Immature natural killer cell (primary cell): ENCODE measurements at places on chromosomes 12 and 14.

DNA sequence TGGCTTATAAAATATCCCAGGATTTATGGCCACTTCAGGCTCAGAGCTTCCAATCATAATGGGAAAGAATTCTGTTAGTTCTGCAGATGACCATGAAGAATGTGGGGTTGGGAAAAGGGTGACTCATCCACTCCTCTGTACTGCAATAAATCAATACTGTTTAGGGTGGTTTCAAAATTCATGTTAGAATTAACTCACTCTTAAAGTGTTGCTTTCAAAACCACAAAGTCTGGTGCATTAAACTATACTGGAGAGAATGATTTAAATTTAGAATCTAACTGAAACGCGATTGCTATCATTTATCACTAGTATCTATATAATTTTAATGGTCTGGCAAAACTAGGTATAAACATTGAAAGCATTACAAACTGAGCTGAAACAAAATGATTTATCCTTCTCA is 798 bp downstream of the CCDC198 start:
- DNase-seq = no peak

DNA sequence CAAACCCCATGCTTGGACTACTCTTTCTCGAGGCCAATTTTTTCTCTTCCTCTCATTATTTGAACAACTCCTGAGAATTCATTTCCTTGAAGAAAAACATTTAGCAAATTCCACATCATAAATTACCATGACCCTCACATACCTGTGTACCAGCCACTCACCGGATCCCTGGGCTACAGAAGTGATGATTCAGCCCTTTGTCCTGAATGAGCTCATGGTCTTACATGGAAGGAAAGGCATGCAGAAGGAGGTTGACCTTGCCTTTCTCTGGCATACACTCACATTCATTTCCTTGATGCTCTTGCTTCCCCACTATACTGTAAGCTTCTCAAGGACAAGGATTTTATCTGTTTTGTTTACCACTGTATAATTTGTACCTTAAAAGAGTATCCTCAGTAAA is 191.5 kb downstream of the SLC5A8 start:
- DNase-seq = no peak

GRCh38 chr12:120453977-120454376 is 7.7 kb downstream of the GATC start:
- peak; percentile 35 for DNase-seq

DNA sequence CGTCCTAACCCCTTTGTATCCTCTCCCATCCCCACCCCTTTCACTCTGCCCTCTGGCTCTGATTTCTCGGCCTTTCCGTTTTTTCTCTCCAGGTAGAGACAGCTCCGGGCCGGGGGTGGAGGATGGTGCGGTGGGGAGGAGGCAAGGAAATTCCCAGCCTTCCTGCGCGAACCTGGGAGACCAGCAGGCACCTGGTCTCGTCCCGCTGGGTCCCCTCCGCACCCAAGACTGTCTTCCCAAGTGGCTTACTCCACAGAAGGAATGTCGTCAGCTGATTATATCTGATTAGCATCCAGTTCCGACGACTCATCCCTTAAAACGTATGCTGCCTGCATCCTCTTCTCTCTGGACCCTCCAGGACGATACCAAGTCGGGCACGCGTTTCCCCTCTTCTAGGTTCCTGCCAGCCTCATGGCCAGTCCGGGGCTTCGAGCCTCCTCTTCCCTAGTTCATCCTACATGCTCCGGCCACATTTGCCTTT is 42.2 kb upstream of the CAPRIN2 start:
- DNase-seq = no peak

GRCh38 chr14:94079891-94080620 is 946 bp downstream of the DDX24 start:
- DNase-seq = no peak

GRCh38 chr14:72516936-72517700 is 376.8 kb downstream of the DPF3 start:
- peak; percentile 62 for DNase-seq

DNA sequence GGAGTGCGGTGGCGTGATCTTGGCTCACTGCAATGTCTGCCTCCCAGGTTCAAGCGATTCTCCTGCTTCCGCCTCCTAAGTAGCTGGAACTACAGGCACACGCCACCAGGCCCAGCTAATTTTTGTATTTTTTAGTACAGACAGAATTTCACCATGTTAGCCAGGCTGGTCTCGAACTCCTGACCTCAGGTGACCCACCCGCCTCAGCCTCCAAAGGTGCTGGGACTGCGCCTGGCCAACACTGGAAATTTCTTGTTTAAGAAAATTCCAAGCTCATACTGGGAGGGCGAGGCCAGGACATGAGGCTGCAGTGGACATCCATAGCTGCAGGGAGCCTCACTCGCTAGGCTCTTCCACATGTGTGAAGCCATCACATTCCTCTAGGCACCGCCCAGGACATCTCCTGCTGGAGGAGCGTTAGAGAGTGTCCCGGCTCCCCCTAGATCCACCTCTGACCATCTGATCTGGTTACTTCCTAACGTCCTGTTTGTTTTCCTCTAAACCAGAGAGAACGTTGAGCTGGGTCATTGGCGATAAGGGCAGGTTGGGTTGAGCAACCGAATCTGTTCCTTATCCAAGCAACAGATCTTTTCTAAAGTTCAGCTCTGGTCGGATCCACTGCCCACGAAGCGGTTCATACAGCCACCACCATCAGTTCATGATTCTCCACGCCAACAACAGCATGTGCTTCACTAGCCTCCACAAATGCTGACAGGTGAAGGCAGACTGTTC is 108.2 kb upstream of the MED13L start:
- no peak for DNase-seq

DNA sequence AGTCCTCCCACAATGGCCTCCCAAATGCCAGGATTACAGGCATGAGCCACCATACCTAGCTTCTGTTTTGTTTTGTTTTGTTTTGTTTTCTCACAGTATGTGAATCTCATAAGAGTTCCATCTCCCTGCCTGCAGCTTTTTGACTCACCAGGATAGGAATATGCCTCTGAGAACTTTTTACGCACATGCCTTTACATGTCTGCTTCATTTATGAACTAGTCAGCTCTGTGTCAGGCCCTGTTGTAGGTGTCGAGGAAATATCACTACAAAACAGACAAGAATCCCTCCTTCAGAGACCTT is 89.0 kb downstream of the BORCS5 start:
- DNase-seq = no peak

DNA sequence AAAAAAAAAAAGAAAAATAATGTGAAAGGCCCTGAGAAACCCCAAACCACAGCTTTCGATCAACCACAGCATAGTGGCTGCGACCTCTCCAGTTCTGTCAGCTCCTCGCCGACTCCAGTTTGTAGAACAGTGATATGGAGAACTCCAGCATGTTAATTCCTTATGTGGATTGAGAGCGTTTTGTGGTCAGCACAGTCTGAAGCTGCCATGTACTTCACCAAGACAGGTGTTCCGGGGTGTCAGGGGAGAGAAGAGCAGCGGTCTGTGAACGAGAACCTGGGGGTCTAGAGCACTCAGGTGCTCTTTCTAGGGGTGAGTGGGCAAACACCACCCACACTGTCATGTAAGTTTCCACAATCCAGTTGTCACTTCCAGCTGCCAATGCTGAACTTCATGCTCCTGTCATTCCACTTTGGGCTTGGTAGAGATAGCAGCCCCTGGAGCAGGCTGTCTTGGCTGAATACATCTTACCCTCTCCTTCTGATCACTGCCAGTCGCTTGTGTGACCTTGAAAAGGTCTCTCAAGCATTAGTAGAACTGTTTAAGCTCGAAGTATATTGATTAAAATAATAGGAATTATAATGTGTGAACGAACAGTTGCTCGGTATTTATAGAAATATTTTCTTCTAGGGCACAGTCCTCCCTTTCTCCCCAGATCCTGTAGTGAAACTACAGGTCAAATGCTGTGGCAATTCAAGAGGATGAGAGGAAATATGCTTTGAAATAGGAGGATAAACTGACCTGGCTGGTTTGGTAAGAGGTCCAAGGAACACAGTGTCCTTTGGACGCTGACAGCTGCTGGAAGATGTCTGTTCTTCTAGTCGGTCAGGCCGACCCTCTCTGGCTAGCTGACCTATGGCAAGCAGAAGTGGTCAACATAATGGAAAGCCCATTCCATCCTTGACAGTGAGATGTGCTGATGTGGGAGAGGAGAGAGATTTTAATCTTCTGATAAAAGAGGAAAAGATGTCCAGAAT is 15.7 kb upstream of the MAX start:
- no peak for DNase-seq

GRCh38 chr14:58560208-58560607 is 77.6 kb upstream of the DACT1 start:
- no peak for DNase-seq
